ENCODE measurements at places on chromosomes 11 and 22. TPM values are rescaled to one million over a fixed set of nuclear protein-coding genes. Genes with fewer than 3 reads are reported as not detected.

Gene OR5T3
- not detected for total RNA-seq

Gene APOL6
- 0.05 TPM for total RNA-seq

Gene MYOD1
- 0.11 TPM for total RNA-seq

Gene RTN4RL2
- total RNA-seq: 5.1 TPM

Gene ME3
- 10.2 TPM for total RNA-seq

Gene PHOX2A
- total RNA-seq: 0.97 TPM

DNA sequence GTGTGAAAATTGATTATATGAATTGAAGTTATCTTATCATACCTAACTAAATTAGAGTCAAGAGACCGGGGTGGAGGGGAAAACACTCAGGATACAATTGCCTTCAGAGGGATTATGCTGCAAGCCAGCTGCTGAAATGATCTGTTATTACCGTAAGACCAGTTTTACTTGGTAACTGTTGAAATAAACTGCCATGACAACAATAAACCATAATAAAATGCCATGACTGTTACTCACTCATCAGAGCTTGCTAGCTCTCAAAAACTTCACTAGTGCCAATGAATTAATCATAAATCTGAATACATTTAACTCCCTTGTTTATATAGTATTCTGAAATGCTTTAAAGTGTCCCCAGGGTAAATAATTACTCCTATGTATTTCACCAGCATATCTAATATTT lies 68.2 kb downstream of the CASP12 start:
- ATAC-seq: peak; percentile 79

GRCh38 chr11:8320076-8320475 lies 56.4 kb upstream of the LMO1 start:
- ATAC-seq: no peak

DNA sequence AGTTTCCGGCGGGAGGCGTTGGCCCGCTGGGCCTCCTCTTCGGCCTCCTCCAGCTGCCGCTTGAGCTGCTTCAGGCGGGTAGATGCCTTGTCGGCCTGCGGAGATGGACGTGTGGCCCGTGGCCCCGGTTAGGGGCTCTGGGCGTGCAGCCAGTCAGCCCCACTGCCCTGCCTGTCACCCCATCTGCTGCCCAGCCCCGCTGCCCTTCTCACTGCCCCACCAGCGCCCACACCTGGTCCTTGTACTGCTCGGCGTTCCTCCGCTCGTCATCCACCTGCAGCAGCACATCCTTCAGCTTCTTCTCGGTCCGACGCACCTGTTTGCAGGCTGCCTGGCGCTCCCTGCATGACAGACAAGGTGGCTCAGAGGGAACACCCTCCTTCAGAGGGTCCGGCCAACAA lies 31.2 kb downstream of the APOL1 start:
- no peak for ATAC-seq

GRCh38 chr11:69382131-69383128 lies 88.5 kb downstream of the MYEOV start:
- ATAC-seq: peak; percentile 46

DNA sequence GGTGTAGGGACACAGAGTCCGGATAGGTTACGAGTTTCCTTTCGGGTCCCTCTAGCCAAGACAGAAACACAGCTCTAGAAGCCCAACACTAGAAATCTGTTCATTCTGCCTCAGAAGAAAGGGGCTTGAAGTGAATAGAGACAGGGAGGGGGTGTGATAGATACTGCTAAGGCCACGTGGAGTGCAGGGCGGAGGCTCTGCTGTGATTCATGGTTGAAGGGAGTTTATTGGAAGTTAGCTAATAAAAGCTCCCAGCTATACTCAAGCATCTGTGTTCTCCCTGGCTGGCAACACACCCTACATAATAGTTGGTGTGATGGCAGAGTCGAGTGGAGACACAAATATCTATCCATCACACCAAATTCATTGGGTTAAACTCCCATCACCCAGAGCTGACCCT lies 337.4 kb downstream of the CADM1 start:
- peak; percentile 93 for ATAC-seq
